ENCODE measurements at places on chromosomes 5 and 9.

- no peak for DNase-seq
Measured at GRCh38 chr5:150619359-150620230, 20.9 kb upstream of the SYNPO start.

DNA sequence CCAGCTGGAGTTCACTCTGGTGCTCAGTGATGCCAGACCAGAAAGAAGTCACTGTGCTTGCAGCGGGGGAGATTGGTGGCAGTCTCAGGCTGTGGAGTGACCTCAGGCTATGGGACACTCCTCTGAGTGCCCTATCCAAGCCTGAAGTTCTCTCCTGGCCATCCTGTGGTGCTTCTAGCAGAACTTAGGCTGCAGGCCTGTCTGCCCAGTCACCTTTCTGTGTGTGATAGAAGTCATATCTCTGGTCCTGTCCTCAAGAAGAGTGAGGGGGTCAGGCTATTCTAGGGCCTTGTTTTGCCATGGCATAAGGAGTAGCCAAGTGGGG is 9.3 kb downstream of the PDLIM4 start:
- DNase-seq: no peak

GRCh38 chr5:107772418-107773310 is 101.9 kb upstream of the EFNA5 start:
- no peak for DNase-seq

DNA sequence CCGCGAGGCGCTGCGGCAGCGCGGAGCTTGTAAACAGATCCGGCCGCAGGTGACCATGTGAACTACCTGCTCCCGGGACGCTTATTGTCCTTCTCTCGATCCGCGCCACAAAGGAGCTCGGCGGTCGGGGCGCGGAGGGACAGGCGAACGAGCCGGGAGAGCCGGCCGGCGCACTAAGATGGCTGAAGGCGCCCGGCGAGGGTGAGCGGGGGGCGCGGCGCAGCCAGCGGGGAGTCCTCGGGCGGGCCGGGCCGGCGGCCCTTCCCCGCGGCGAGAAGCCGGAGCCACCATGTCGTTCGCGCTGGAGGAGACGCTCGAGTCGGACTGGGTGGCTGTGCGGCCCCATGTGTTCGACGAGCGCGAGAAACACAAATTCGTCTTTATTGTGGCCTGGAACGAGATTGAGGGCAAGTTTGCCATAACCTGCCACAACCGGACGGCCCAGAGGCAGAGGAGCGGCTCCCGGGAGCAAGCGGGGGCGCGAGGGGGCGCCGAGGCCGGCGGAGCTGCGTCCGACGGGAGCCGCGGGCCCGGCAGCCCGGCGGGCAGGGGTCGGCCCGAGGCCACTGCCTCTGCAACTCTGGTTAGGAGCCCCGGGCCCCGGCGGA is 535 bp downstream of the JMY start:
- peak; percentile 38 for DNase-seq

DNA sequence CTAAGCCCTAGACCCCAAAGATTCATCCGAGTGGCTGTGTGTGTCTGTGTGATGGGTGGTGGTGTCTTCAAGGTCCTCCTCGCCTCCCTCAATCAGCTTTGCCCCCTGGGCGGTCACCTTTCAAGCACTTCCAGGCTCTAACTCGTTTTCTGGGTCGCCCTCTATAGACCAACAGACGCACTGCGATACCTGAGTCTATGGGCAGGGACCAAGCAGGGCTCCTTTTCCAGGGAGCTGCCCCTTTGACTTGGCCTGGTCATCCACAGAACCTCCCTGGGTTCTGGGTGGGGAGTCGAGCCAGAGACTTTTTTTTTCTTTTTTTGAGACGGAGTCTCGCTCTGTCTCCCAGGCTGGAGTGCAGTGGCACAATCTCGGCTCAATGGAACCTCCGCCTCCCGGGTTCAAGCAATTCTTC is 1.1 kb downstream of the SLC27A4 start:
- DNase-seq: peak; percentile 23

DNA sequence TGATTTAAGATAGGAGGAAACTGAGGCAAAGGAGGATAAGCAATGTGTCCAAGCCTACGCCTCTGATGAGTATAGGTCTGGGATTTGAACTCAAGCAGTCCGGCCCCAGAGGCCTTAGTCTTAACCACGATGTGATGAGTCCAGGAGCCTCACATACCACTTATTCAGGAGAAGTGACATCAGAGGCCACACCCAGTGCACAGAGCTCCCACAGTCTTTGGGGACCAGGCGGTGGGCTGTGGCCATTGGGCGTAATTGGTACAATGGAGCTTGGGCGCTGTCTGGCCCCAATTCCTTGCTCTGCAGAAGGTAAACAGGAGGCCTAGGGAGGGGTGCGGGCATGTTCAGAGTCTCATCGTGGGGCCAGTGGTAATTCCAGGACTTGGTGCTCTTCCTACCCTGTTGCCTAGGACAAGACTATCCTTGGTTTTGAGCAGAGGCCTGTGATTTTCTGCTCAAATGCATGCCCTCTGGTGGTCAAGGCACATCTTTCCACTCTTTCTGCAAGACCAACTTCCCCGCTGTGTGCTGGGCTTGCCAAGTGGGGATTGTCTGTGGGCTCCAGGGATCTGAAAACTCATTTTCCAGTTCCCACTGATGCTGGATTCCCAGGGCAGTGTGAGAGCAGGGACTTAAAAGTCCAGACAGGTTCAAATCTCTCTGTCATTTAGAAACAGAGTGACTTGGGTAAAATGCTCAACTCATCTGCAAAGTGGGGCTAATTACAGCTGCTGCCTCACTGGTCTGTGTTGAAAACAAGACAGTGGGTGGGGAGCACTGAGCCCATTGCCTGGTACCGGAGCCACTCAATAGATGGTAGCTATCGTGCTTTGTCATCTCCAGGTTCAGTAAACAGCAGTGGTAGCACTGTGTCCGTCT is 15.8 kb downstream of the NDST1 start:
- DNase-seq: peak; percentile 12

DNA sequence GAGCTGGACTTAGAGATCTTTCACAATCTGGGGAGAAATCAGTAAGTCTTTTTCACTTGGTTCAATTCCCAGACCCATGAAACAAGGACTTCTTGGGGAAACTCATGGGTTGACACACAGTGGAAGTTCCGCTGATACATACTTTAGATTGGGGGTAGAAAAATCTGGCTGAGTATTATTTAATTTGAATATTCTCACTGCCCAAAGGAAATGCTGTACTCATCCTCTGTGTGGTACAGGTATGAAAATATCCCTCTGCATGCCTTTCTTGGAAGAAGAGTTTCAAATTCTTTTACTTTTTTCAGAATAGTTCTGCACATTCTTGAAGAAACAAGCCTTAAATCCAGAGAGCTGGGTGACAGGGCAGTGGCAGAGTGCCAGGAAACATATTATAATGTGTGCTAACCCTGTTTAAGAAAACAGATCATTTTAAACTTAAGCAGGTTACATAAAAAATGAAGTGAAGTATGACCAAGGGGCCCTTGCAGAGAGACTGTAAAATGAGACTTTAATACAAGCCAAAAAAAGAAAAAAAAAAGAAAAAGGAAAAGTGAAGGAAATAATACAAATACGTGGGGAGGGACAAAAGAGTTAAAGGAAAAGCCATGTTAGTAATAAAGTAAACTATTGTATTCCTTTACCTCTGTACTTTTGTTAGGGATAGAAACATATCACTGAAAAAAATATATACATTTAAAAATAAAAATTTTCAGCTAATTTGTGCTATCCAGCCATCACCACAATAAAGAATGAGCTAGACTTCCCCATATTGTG is 173.4 kb upstream of the NR3C1 start:
- no peak for DNase-seq

- DNase-seq: no peak
Measured at GRCh38 chr5:24065779-24066178, 558.4 kb downstream of the PRDM9 start.

DNA sequence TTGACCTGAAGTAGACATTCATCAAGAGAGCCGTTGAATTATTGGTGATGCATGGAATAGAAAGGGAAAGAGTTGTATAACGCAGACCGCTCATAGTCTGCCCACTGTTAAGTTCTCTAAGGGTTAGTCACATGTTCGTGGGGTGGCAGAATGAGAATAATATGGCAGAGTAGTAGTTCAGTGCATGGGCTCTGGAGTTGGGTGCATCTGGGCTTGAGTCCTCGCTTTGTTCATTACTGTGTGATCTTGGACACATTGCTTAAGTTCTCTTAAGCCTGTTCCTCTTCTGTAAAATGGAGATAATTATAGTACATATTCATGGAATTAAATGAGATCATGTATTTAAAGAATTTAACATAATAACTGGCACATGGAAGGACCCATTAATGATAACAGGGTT is 23.6 kb downstream of the TNPO1 start:
- no peak for DNase-seq

DNA sequence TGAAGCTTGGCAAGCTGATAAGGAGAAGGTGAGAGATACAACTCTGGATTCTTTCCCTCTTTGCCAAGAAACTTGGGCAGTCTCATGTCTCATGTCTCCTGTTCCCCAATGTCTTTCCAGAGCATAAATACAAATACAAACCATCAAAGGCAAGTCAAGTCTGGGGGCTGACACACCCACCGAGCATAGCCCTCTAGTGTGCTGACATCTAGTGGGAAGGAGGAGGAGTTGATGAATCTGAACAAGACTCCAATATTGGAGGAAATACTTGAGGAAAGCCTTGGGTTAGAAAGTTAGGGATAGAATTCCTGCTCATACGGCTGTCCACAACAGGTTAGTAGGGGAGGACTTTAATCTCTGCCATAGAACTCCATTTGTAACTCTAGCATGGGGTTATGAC is 8.6 kb downstream of the MLANA start:
- DNase-seq: no peak

DNA sequence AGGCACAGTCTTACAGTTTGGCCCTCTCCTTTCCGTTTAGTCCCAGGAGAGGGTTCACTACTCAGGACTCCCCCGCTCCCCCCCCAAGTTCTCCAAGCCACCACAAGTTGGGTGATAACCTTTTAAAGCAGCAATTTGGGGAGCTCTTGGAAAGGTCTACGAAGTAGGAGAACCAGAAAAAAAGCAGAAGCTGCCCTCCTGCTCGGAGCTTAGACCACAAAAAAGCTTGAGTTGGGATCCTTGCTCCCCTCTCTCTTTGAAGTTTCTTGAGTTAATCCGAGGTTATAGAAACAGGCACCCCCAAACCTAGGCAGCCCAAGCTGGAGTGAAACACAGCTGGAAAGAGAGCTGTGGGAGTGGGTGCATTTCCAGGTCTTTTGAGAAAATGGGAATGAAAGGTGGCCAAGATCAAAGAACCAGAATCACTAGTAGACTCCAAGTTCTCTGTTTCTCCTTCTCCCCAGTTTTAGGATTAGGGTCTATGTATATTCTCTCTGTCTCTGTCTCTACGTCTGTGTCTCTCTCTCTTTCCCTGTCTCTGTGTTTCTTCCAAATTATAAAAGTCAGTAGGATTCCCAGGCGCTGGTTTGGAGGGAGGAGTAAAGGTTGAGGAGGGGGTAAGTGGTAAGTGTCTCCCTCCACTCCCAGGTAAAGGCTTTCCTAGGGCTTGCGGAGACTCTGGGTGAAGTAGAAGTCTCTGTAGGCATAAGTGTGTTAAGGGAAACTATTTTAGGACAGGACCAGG is 2.8 kb downstream of the LHX2 start:
- no peak for DNase-seq

- no peak for DNase-seq
Measured at GRCh38 chr5:118397236-118397635, 591.1 kb downstream of the DTWD2 start.

GRCh38 chr5:32276173-32276853 is 36.4 kb downstream of the MTMR12 start:
- peak; percentile 8 for DNase-seq

DNA sequence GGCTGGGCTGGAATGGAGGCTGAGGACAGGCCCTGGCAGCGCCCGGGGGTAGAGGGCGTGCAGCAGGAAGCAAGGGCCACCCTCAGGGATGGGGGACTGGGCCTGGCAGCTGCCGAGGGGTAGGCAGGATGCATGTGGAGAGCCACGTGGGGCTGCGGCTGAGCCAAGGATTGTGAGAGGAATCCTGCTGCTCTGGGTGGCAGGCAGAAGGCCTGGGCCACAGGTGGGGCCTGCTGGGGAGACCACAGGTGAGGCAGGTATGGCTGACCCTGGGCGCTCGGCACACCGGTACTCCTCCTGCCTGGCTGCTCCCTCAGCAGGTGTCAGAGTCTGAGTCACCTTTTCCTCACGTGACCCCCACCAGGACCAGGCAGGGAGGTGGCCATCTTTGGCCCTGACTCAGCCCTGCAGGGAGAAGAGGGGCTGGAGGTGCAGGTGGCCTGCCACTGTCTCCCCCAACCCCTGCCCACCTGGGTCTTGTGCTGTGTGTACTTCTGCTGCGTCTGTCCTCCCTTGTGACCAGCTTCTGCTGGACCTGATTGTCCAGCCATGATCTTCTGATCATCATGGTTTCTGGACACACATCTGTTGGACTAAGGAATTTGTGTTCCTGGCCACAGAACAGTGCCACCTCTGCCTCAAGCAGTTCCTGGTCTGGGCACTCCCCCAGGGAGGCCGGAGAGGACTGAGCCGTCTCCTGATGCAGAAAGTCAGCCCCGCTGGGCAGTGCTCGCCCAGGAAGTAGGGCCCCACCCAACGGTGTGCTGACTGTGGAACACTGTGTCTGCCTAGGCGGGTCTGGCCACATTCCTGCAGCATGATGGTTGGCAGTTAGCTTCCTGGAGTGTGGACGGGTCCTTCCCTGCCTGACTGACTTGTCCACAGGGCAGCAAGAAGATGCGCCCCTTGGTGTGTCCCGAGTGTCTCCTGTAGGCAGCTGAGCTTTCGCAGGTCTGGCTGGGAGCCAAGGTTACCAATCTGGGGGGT is 6.4 kb downstream of the ARRDC1 start:
- DNase-seq: no peak

- DNase-seq: no peak
Measured at GRCh38 chr9:93633492-93634221, 57.3 kb downstream of the PHF2 start.

GRCh38 chr5:126650463-126650862 is 49.7 kb downstream of the PHAX start:
- DNase-seq: no peak

- no peak for DNase-seq
Measured at GRCh38 chr9:21326526-21327139, 8.6 kb downstream of the KLHL9 start.

Measured in stimulated activated naive CD4-positive, alpha-beta T cell (primary cell).